ENCODE measurements at places on chromosomes 16 and 17.

DNA sequence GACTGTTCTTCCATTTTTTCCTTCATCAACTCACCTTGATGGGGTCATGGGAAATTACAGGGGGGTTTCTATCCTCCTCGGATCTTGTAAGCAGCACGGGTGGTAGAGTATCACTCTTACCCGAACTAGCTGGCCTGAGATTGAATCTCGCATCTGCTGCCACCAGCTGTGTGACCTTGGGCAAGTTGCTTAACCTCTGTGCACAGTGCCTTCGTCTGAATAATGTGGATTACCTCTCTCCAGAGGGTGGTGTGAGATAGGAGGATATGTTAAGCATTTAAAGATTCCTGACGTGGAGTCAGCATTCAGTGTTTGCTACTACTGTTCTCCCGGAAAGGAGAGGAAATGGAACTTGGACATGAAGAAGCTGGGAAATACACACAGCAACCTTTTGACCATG is 24.4 kb downstream of the LASP1 start:
- no peak for DNase-seq

DNA sequence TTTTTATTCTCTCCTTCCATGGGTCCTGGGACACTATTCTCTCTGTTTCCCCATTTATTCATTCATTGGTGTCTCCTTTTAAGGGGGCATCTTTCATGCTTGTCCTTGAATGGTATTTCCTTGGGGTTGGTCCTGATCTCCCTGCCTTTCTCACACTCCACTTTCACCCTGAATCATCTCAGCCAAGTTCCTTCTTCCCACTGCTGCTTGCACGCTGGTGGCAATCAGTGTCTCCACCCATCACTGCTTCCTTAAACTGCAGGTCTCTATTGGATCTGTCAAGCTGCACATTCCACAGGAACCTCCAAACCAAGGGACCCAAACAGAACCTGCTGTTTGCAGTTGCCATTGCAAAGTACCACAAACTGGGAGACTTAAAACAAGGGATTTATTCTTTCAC is 89.3 kb upstream of the SDK2 start:
- DNase-seq, result no peak

DNA sequence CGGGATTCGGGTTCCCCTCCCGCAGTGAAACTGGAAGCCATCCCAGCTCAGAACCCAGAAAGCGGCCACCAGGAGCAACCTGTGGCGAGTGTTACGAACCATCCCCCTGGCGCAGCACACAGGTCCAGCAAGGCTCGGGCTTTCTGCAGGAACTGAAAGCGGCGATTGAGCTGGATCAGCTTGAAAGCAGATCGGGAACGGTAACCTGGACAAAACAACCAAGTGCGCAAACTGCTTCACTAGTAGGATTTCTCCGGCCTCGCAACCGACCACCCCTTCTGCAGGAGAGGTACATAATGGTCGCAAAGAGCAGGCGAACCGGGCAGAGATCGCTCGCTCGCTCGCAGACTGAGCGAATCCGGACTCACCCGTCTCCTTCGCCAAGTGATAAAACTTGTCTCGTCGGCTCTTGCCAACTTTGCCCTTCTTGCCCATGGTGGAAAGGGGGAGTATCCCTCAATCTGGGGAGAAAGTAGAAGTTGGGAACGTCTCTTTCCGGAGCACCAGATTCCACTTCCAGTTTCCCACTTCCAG is 696 bp upstream of the PSMC5 start:
- no peak for DNase-seq

GRCh38 chr17:65634533-65634932 is 73.1 kb upstream of the AXIN2 start:
- DNase-seq, result no peak

GRCh38 chr16:71676236-71676635 is 48.3 kb downstream of the PHLPP2 start:
- DNase-seq, result no peak

DNA sequence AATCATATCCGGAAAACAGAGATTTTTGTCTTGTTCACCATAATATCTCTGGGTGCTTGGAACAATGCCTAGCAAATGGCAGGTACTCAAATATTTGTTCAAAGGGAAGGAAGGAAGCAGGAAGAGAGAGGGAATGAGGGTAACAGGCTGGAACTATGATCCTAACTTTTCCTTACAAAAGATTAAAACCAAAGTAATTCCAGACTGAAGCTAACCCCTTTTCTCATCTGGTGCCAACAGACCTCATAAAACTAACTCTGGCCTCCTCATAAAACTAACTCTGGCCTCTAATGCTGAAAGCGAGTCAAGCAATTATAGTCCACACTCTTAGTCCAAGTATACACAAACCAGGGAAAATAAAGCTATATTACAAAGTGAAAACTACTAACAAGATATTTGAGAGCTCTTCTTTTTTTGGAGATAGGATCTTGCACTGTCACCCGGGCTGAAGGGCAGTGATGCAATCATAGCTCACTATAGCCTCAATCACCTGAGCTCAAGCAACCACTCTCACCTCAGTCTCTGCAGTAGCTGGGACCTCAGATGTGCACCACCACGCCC is 84.6 kb downstream of the KANSL1 start:
- DNase-seq, result no peak

- peak; percentile 78 for DNase-seq
Measured at GRCh38 chr17:4934173-4934979, 2.3 kb downstream of the GP1BA start.

GRCh38 chr17:14068542-14069250 is 608 bp upstream of the COX10 start:
- DNase-seq, result no peak

GRCh38 chr17:35775583-35775982 is 14.9 kb downstream of the C17orf50 start:
- DNase-seq, result no peak

DNA sequence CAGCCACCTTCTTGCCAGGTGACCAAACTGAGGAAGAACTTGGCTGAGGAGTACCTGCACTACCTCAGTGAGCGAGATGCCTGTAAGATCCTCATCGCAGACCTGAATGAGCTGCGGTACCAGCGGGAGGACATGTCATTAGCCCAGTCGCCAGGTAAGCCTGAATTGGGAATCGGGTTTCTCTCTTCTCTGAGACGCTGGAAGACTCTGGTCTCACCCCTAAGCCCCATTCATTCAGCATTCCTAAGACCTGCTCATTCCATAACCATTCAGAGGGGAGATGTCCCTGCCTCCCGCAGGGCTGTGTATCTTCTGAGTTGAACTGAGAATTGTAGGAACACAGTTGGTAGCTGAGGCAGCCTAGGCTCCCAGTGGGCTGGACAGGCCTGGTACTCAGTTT is 17.0 kb upstream of the THAP11 start:
- DNase-seq, result no peak

DNA sequence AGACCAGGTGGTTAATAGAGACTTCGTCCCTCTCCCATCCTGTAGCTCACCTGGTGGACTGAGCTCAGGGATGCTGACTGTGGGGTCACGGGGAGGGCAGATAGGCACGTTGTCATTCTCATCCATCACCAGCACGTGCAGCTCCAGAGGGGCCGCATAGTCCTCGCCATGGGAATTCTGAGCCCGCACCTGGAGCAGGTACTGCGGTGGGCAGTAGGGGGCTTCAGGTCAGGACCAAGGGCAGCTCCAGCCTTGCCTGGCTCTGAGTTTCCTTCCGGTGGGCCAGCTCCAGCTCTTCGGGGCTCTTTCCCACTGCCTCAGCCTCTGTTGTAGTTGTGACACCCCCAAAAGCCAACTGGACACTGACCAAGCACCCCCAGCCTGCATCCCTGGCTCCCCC is 5.6 kb downstream of the CDH16 start:
- DNase-seq, result no peak

GRCh38 chr16:66485376-66485775 is 58.3 kb downstream of the BEAN1 start:
- DNase-seq, result no peak

- DNase-seq, result no peak
Measured at GRCh38 chr17:82438401-82439193, 12.0 kb downstream of the CYBC1 start.
